ENCODE measurements at places on chromosomes 13 and 19.

GRCh38 chr13:49620170-49620621, 8.1 kb upstream of the ARL11 start:
- DNase-seq, result no peak

GRCh38 chr19:22602631-22603272, 31.4 kb upstream of the ZNF492 start:
- no peak for DNase-seq

GRCh38 chr19:46596008-46596407, 5.1 kb upstream of the CALM3 start:
- DNase-seq, result no peak

DNA sequence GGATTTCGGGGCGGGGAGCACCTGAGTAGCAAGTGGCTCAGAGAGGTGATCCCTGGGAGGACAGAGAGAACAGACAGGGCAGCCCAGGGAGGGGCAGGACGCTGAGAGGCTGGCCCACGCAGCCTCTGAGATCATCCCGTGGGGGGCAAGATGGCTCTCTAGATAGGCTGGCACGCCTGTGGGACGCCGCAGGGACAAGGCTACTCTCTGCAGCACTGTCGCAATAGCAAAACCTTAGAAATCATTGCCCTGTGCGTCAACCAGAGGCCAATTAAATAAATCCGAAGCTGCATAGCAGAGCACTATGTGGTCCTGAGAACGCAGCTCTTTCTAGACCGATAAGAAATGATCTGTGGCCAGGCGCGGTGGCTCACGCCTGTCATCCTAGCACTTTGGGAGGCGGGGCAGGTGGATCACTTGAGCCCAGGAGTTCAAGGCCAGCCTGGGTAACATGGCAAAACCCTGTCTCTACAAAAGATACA, 5.1 kb downstream of the PEX11G start:
- no peak for DNase-seq

GRCh38 chr13:40028446-40028845, 373.0 kb downstream of the COG6 start:
- DNase-seq, result no peak

- DNase-seq, result no peak
Measured at GRCh38 chr13:50537029-50537428, 306.5 kb downstream of the DLEU7 start.

DNA sequence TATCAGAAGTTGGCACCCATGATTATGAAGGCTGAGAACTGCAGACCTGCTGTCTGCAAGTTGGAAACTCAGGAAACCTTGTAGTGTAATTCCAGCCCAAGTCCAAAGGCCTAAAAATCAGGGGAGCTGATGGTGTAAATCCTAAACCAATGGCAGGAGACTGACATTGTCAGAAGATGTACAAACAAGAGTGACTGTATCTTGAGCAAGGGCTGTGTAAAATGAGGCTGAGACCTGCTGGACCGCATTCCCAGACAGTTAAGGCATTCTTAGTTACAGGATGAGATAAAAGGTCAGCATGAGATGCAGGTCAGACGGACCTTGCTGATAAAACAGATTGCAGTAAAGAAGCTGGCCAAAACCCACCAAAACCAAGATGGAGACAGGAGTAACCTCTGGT, 147.7 kb downstream of the COG6 start:
- DNase-seq, result no peak

DNA sequence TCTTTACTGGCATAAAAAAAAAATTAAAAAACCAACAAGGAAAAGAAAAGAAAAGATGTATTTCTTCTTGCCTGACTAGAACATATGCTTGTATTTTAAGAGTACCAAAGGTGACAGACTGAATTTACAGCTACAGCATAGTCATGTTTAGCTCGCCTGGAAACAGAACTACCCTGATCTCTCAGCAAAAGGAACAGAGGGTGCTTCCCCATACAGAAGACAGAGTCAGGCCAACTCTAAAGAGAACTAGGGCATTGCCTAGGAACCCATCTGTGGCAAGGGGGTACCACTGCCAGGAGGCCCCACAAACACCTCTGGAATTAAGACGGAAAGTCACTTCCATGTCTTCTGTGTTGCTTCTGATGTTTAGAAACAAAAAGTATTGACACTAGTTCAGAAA, 252.1 kb upstream of the STARD13 start:
- no peak for DNase-seq

DNA sequence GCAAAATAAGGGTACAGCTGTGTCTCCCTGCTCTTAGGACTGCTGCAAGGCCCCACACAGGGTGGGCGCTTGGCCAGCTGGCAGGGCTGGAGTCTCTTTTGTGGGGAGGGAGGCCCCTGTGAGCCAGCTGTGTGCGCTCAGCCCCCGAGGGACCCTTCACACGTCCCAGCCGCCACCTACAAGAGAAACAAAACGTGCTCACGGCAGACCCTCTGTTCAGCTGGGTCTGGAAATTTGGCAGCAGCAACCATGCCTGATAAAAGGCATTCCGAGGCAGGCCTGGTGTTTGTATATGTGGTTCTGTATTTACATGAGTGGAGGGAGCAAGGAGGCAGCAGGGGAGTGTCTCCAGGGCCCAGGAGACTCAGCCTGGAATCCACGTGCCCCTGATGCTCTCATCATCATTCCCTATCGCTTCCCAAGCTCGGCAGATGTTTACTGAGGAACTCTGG, 49.7 kb downstream of the CRTC1 start:
- DNase-seq, result no peak

- DNase-seq, result no peak
Measured at GRCh38 chr13:47934371-47934770, 66.7 kb downstream of the SUCLA2 start.

GRCh38 chr13:83975655-83976165, 93.4 kb upstream of the SLITRK1 start:
- DNase-seq, result no peak

DNA sequence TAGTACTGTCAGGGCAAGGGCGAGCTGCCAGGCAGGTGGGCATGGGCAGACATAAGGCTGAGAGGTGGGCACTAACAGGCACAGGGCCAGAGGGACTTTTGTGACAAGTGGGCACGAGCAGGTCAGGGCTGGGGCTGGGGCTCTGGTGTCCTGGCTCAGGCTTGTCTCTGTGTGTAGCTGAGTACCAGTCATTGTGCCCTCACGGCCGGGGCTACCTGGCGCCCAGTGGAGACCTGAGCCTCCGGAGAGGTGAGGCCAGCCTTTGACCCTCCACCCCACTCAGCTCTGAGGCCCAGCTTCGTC, 21.6 kb downstream of the LTBP4 start:
- no peak for DNase-seq

DNA sequence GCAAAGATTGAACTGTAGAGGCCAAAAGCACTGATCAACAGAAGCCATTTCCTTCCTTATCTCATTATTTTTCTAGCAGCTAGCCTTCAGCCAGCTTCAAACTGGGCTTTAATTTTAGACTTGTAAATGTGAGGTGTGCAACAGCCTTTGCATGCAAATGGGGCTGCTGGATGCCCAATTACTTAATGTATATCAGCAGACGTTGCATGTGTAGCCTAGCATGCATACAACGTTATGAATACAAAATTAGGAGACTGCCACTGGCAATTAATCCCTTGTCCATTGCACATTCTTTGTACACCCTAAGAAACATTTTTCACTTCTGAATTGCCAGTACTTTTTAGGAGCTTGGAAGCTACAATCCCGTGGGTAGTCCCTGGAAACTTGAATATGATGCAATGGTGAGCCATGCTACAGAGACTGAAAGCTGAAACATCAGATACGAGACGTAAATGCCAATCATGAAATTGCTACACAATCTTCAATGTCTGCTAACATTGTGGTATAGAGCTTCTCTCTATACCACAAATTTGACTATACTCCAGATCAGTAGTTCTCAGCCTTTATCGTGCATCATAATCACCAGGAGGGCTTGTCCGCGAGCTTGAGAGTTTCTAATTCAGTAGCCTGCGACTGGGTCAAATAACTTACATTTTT, 20.2 kb downstream of the EPSTI1 start:
- no peak for DNase-seq

DNA sequence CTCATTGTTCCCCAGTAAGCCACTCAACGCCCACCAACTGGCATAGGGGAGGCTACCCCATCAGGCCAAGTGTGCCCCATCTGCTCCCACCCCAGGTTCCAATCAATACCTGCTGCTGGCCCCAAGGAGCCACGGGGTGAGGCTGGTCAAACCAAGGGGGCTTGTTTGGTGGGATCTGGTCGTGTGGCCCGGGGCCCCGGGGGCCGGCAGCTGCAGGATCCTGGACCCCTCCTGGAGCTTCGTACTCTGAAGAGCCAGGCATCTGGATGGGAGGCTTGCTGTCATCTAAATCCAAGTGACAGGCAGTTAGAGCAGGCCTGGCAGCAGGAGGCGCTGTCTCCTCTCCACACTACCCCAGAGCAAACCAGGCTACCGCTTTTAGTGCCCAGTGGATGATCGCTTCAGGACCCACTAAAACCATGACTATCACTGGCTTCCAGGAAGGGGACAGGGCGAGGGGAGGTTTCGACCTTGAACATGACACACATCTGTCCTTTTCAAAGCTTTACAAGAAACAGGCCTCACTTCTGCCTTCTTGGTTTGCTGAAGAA, 14.2 kb downstream of the CHERP start:
- DNase-seq, result peak; percentile 11

GRCh38 chr19:47228168-47228936, 2.6 kb downstream of the BBC3 start:
- DNase-seq, result peak; percentile 36

DNA sequence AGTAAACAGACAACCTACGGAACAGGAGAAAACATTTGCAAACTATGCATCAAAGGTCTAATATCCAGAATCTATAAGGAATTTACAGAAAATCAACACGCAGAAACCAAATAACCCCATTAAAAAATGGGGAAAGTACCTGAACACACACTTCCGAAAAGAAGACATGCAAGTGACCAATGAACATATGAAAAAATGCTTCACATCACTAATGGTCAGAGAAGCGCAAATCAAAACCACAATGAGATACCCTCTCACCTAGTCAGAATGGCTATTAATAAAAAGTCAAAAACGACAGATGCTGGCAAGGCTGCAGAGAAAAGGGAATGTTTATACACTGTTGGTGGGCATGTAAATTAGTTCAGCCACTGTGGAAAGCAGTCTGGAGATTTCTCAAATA, 29.5 kb downstream of the SLC25A15 start:
- DNase-seq, result no peak

GRCh38 chr13:75934889-75935288, 298.8 kb downstream of the LMO7 start:
- no peak for DNase-seq

- peak; percentile 17 for DNase-seq
Measured at GRCh38 chr19:6740589-6741343, 1.3 kb downstream of the TRIP10 start.

- DNase-seq, result no peak
Measured at GRCh38 chr13:40120781-40121180, 465.3 kb downstream of the COG6 start.

DNA sequence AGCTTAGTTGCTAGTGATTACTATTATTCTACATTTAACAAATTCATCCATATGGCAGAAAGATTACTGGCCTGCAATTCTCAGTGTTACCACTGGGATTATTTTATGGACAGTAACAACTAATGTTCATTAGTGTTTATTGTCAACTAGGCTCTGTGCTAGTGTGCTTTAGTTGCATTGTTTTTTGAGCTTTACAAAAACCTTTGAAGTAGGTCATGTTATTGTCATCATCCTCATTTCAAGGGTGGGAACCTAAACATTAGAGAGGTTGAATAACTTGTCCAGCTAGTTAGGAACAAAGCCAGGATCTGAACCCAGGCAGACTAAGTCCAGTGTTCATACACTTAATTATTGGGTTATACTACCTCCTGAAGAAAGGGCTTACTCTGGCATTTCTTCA, 27.8 kb upstream of the TDRD3 start:
- no peak for DNase-seq

DNA sequence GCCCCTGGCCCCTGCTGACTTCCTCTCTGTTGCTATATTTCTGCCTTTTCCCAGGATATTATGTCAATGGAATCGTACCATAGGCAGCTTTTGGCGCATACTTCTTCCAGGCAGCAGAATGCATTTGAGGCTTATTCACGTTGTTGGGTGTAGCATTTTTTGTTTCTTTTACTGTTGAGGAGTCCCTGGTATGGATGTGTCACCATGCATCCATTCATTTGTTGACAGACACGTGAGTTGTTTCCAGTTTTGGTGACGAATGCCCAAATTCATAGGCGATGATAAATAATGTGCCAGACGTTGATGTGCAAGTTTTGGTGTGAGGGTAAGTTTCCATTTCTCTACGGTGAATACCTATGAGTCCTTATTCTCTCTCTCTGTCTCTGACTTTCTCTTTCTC, 5.0 kb downstream of the NFILZ start:
- DNase-seq, result no peak

GRCh38 chr13:111638233-111638632, 317.8 kb downstream of the TEX29 start:
- no peak for DNase-seq

- no peak for DNase-seq
Measured at GRCh38 chr19:55209693-55210472, 582 bp upstream of the PTPRH start.

GRCh38 chr13:105442949-105443699, 1092.3 kb downstream of the EFNB2 start:
- no peak for DNase-seq

DNA sequence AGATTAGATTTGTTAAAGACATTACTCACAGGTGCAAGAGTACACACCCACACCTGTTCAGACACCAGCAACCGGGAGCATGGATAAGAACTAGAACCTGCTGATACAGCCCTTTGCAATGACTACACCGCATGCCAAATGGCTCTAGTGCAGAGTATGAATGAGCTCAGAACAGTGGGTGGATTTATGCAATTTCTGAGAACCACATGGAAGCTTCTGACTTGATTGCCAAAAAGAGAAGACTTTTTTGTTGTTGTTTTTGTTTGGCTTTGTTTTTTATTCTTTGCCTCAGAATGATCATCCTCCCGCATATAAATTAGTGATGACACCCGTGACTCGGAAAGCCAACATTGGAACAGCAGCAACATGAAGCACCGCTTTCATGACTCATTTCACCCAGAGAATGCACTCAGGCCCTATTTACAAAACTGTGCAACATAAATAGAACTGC, 77.4 kb upstream of the LRCH1 start:
- DNase-seq, result no peak

DNA sequence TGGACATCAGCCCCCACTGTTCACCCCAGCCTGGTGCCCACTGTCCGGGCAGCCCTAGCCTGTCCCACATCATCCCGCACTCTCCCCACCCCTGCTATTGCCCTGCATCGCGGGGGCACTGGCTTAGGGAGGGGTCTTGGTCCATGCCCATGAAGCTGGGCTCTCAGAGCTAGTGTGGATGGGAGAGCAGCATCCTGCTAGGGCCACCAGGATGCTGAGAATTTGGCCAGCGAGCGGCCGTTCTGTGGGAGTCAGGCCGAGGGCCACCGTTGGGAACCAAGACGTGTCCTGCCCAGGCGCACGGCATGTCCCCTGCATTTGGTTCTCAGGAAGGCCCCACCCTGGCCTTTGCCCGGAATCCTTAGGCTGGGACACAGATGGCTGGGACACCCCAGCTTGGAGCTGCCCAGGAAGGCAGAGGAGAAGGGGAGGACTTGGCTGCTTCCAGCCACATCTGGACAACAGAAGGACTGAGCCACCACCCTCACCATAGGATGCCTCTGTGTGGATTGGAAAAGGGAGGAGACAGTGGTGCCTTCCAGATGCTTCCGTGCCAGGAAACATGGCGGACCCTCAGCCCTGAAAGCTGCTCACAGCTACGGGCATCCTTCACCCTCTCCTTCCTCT, 14.6 kb downstream of the ADGRE5 start:
- DNase-seq, result peak; percentile 51

GRCh38 chr13:91058066-91058465, 289.4 kb upstream of the MIR17HG start:
- no peak for DNase-seq

GRCh38 chr19:49954933-49955332, 6.0 kb downstream of the SIGLEC11 start:
- DNase-seq, result no peak
